ENCODE measurements at places on chromosomes 1 and 21.

- no peak for DNase-seq
Measured at GRCh38 chr1:96596226-96596922, 125.2 kb upstream of the PTBP2 start.

GRCh38 chr1:48616710-48617109 is 144.7 kb upstream of the SPATA6 start:
- no peak for DNase-seq

DNA sequence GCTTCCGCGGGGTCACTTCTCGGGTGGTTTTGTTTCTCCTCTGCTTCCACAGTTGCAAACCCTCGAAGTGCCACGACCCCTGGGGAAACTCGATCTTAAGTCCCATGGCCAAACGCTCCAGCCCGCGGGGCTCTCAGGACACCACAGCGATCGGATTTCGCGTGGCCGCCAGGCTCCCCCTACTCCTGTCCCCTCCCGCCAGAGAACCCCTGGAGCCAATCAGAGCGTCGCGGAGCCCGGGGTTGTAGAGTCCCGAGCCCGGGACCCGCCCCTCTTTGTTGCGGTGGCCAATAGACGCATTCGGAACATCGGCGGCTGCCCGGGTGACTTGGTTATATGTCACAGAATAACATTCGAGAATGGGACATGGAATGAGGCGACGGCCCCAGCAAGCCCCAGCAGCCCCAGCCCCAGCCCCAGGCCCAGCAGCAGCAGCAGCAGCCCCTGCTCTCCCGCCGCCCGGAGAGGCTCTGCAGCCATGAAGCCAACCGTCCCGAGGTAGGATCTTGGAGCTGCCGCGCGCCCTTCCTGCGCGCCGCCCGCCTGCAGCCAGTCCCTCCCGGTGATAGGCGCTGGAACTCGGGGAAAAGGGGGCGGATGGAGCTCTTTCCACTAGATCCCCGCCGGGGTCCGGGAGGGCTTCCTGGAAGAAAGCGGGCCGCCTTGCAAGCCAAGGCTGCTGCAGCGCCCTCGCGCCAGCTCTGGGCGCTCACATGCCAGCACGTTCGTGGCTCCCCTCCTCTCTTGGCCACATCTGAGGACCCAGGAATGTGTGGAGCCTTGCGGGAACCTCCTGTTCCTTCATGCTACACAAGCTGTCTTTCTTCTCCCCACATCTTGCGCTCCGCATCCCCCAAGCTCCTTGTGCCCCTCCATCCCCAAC is at the start of gene VASH2:
Gene VASH2 (plus strand): TSS at position 299 of the 883 bp plus-strand sequence. CDS start 1,002 bp downstream, outside the sequence.
- no peak for DNase-seq

GRCh38 chr1:35777109-35777508 is 7.3 kb upstream of the CLSPN start:
- no peak for DNase-seq

DNA sequence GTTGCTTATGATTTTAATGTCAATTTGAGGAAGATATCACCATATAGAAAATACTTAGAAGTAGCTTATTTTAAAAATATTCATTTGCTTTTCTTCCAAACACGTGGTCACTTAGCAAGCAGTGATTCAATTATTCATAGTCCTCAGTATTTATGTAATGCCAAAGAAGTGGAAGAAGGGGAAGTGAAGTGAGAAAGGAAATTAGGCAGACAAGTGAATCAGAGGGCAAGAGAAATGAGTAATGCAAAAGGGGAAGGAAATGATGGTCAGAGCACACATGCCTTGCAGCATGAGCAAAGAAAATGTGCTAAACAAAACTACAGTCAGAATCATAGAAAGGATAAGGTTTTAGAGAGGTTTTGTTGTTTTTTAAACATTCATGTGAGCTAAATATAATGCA is 31.8 kb downstream of the SDCCAG8 start:
- DNase-seq = no peak

GRCh38 chr1:115641762-115642167 is at the start of gene VANGL1:
TSS of gene VANGL1 (plus strand) at chr1:115641970. CDS start at chr1:115651414, 9,444 bp downstream.
- peak; percentile 19 for DNase-seq

DNA sequence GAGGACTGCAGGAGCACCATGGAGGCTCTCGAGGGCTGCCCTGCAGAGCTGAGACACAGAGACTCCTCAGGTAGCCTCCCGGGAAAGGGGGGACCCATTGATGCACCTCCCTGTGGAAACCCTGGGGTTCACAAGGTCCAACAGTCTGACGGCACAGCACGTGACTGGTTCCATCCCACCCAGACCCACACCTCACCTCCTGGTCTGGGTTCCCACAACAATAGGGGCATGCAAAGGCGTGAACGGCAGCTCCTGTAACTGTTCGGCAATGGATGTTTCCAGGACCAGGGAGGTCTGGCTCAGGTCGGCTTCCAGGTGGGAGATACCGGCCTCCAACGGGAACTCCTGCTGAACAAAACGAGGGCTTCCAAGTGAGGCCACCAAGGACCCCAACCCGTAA is 86.8 kb downstream of the NPHP4 start:
- no peak for DNase-seq

GRCh38 chr1:164728719-164729118 is 169.7 kb downstream of the PBX1 start:
- no peak for DNase-seq

DNA sequence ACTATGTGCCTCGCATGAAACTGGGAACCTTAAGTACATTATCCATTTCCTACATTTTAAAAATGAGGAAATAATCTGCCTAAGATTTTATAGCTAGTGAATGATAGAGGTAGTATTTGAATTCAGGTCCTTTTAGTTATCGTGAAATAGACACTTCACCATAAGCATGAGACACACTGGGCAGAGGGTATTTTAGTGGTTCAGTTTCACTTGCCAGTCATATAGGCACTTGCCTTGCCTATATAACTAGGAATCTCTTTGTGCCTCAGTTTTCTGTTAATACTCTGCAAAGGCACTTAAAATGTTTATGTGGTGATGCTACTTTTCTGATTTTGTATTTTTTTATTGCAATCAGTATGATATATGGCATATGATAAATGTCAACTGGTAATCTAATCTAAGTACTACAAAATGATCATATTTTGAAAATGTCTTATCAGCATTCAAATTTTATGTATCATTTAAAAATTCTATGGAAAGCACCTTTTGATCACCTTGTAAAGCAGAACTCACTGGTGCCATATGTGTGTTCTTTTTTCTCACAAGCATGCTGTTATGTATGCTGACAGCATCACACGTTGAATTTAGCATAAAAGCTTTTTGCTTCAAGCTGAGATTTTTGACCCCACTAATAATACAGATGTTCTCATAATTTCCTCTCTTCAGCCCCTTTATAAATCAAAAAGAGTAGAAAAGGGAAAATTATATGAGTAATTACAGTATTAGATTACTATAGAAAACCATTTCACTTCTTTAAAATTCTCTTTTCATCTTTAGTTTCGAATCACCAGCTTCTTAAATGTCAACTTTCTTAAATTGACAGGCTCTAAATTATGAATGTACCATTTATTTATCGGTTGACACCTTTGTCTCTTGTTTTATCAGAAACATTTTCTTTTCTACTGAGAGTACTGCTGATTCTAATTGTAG is 52.6 kb downstream of the RPS6KC1 start:
- no peak for DNase-seq

DNA sequence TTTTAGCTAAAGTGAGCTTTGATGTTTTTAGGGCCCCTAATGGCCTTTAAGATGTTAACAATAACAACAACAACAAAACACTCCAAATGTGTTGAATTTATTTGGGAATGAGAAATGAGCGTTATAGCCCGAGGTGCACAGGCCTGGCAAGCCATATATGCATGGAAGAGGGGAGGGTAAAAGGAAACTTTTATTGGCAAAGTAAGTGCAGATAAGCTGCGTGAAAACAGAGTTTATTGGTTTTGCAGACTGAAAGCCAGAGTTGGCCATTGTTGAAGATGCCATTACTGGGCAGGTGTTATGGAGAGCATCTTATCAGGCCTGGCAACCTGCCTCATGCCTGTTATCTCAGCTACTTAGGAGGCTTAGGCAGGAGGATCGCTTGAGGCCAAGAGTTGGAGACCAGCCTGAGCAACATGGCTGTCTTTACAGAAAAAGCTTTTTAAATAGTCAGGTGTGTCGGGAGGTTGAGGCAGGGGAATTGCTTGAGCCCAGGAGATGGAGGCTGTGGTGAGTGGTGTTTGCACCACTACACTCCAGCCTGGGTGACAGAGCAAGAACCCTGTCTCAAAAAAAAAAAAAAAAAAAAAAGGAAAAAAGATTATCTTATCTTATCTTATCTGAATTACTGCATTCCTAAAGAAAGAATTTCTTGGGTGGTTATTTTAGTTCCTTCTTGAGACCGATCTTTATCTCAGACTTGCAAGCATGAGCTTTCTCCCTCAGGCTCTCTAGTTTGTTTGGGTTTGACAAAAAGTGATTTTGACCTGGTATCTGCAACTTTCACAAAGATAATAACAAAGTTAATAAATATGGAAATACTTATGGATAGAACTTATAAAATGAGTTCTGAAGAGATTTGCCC is 1.7 kb downstream of the PATJ start:
- DNase-seq = no peak

DNA sequence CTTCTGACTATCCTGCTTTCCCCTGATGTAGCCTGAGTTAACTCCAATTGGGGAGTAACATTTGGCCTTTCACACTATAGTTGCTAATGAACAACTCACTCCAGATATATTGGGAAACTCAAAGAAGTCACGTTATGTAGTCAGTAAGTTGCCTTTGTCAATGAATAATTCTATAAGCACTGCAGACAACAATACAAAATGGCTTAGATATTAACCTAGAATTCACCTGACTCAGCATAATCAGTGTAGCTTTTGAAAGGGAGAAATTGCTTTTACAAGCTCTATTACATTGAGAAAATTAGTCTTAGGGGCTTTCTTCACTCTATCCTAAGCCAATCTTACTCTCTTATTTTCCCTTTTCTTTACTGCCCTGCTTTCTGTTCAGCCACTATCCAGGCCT is 303.5 kb upstream of the NR5A2 start:
- no peak for DNase-seq

- no peak for DNase-seq
Measured at GRCh38 chr1:31798433-31799195, 17.2 kb downstream of the SPOCD1 start.

- no peak for DNase-seq
Measured at GRCh38 chr1:40911105-40911504, 48.9 kb upstream of the CITED4 start.

GRCh38 chr1:58999676-59000075 is 215.8 kb upstream of the JUN start:
- no peak for DNase-seq

GRCh38 chr1:3249231-3249630 is 180.2 kb downstream of the PRDM16 start:
- DNase-seq = no peak

GRCh38 chr1:179883745-179884138 is 1.7 kb downstream of the TOR1AIP1 start:
- DNase-seq = peak; percentile 11

GRCh38 chr1:102726417-102726816 is 381.9 kb downstream of the COL11A1 start:
- DNase-seq = no peak

- DNase-seq = no peak
Measured at GRCh38 chr1:52182874-52183400, 41.0 kb downstream of the ZFYVE9 start.

GRCh38 chr1:68188060-68188538 is 44.2 kb downstream of the WLS start:
- DNase-seq = no peak

- DNase-seq = no peak
Measured at GRCh38 chr1:25732821-25733220, 67.2 kb upstream of the SELENON start.

DNA sequence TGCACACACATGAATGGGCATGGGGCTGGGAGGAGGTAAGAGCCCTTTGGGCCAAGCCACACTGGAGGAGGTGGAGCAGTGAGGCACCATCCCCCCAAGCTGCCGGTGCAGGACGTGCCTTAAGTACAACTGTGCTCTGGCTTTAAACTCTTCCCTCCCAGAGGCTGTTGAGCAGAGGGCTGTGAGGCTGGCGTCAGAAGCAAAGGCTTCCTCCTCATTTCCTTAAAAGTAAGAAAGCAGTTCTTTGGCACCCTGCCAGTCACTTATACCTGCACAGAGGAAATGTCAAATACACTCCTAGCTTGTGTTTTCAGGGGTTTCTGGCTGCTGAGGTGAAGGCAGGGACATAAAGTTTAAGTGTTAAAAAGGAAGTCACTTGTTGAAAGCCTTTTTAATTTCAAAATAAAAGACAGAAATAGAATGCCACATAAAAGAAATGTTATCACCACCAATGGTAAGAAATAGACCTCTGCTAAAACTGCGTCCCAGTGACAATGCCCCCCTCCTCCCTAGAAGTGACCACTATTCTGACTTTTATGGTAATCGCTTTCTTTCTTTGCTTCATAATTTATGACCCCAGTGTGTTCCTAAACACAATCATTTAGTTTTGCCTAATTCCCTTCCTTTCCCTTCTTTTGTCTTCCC is 33.0 kb downstream of the LAMC2 start:
- DNase-seq = peak; percentile 6

DNA sequence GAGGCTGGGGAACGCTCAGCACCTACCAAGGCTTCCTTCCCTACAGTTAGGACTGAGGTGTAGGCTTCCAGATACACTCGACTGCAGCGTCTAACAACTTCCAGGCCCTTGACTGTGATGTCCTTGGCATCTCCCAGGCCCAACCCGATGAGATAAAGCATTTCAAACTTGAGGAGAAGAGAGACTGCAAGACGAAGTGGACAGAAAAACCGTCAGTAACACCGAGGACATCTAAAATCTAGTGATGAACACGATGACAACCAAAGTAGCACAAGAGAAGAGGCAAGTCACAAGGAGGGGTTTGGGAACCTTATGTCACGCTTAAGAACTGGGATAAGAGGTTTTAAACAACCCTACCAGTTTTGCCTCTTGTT is 314 bp downstream of the DPH5 start:
- DNase-seq = no peak

DNA sequence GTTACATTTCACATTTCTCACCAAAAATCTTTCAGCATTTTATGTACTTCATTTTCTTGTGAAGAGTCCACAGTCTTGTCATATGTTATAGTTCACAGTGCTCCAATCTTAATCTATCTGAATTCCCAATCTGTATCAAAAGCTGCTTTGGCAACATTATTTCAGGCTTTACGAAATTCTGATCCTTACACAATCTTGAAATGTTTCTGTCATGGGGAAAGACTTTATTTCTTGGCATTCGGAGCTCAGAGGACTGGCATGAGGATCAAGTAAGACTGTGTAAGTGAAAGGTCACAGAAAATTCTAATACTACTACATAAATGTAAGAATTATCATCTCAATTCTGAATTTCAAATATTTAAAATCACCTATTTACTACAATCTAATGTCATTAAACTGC is 2.0 kb downstream of the USP33 start:
- DNase-seq = no peak

GRCh38 chr1:100253552-100253951 is 3.9 kb upstream of the DBT start:
- no peak for DNase-seq

GRCh38 chr1:207024202-207025145 is 8.1 kb downstream of the C1orf116 start:
- no peak for DNase-seq

- DNase-seq = no peak
Measured at GRCh38 chr1:32946413-32946812, 18.2 kb downstream of the RNF19B start.

- no peak for DNase-seq
Measured at GRCh38 chr21:35026153-35026500, 23.0 kb downstream of the RUNX1 start.

- DNase-seq = no peak
Measured at GRCh38 chr1:116433275-116434257, 60.5 kb downstream of the ATP1A1 start.

- DNase-seq = peak; percentile 93
Measured at GRCh38 chr1:30779294-30780071, 21.9 kb upstream of the LAPTM5 start.
